ENCODE measurements at places on chromosomes 11 and 22.

DNA sequence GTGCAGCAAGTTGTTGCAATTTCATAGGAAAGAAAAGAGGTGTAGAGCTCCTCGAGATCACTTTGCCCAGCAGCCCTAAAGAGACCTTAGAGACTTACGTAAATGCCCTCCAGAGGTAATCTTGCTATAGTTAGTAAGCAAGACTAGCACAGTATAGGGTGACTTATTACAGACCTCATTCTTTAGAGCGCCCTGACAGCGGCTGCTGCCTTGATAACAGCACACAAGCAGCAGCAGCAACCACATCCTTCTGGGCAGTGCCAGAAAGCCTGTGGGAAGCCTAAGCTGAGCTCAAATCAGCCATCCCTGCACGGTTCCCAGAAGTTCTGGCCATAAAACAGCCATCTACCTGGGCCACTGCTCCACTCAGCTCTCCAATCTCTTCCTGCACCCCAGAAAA is 22.6 kb upstream of the OR56B1 start:
- no peak for DNase-seq

DNA sequence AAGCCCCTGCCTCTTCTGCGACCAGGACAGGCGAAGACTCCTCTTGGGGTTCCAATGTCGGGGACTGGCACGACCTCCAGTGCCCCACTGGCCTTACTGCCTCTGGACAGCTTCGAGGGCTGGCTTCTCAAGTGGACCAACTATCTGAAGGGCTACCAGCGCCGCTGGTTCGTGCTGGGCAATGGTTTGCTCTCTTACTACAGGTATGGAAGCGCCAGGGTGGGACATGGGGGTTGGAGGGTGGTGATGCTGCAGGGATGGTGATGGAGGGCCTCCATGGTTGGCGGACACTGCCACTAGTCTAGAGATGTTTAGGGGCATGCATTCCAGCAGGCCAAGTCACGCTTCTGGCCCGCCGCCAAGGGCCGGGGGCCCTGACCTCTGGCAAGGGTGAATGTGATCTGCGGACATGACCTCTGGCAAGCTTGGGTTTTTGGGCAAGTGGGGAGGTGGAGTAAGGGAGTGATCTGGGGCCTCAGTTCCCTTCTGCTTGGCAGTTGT is 727 bp downstream of the OSBP2 start:
- no peak for DNase-seq

DNA sequence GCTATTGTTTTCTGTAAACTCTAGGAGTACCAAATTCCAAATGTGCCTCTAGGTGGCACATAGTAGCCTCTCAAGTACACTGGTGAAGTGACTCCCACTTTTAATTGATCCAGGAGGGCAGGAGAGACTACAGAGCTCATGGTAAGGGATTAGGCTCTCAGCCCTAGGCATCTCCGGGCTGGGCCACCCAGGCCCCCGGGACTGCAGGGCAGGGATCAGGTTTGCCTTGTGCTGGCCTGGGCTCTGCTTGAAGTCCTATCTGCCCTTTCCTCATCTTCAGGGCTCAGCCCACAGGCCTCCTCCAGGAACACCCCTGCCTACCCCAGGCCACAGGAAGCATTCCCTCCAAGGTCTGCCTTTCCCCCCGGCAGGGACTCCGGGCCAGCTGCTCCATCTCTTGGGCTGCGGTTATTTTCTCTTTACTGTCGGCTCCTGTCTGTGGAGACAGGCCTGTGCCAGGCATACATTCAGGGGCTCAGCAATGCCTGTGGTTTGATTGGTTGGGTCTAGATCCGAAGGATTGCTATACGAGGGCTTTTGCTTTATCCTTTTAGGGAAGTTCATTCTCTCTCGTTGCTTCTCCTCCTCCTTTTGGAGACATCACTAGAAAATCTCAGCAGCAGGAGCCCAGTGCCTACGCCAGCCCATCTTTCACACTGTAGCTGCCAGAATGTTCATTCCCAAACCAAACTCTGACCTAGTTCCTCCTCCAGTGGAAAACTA is 32.8 kb downstream of the PARVA start:
- no peak for DNase-seq

GRCh38 chr11:46977038-46977813 is 40.7 kb downstream of the CSTPP1 start:
- no peak for DNase-seq

DNA sequence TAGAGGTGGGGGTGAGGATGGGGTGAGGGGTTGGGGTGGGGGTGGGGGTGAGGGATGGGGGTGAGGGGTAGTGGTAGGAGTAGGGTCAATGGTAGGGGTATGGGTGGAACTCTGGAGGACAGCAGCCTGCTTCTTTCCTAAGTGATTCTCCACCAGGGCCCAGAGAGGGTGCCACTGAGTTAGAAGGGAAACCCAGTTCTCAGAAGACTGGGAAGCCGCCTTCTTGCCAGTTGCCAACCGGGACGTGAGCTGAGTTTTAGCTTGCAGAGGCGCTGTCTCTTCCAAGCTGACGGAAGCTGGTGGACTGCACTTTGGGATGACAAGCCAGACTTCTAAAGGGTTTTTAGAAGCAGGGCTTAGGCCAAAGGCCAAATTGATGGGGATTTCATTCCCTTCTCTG is 104.4 kb downstream of the NAT10 start:
- no peak for DNase-seq

GRCh38 chr11:56624661-56625110 is 10.0 kb upstream of the OR5M1 start:
- no peak for DNase-seq

- DNase-seq, result no peak
Observed at GRCh38 chr11:24781288-24781687, 284.4 kb downstream of the LUZP2 start.

GRCh38 chr11:93031386-93031785 is 61.9 kb downstream of the MTNR1B start:
- DNase-seq, result no peak

- DNase-seq, result peak; percentile 19
Observed at GRCh38 chr22:25202290-25202921, 2.7 kb downstream of the CRYBB3 start.

DNA sequence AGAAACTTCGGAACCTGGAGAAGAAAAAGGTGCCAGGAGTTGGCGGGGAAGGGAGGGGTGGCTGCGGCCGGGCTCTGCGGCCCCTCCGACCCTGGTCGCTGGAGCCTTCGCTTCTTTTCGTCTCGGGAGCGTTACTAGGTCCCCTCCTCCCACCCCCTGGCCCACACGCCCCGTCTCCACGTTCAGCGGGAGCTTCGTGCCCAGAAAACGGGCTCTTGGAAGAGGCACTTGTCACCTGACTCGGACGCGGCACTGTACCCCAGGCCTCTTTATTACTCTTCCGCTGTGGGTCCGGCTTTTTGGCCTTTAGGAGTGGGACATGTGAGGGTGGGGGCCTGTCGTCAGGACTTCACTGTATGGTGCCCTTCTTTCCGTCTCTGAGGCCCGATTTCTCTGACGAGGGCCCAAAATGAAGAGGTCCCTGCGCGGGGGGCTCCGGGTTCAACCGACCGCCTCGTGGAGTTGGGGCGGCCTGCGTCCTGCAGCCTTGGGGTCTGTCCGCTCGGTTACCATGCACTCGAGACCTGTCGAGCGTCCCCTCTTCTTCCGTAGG is 1.2 kb downstream of the CAPRIN1 start:
- peak; percentile 9 for DNase-seq

DNA sequence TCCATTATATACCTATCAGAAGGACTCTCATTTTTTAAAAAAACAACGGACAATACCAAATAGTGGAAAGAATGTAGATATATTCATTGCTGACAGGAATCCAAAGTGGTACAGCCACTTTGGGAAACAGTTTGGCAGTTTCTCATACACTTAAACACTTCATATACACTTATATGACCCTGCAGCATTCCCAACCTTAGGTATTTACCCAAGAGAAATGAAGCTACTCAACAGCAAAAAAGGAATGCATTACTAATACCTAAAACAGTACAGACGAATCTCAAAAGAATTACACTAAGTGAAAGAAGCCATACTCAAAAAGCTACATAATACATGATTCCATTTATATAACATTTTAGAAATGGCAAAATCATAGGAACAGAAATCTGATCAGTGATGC is 51.5 kb downstream of the RBFOX2 start:
- no peak for DNase-seq

DNA sequence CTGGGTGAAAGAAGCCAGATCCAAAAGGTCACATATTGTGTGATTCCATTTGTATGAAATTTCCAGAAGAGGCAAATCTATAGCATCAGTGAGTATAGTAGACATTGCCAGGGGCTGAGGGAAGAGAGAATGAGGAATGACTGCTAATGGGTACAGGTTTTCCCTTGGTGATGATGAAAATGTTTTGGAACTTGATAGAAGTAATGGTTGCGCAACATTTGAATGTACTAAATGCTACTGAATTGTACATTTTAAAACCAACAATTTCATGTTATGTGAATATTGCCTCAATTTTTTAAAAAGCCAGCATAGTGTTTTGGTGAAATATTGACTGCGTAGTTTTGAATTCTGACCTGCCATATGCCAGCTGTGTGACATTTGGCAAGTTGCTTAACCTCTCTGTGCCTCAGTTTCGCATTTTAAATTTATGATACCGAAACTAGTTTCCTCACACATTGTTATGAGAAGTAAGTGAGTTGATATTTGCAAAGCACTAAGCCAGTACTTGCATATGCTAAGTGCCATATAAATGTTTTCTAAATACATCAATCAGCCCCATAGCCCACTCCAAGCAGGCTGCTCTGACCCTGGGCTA is 75.4 kb upstream of the TMEM45B start:
- DNase-seq, result no peak

DNA sequence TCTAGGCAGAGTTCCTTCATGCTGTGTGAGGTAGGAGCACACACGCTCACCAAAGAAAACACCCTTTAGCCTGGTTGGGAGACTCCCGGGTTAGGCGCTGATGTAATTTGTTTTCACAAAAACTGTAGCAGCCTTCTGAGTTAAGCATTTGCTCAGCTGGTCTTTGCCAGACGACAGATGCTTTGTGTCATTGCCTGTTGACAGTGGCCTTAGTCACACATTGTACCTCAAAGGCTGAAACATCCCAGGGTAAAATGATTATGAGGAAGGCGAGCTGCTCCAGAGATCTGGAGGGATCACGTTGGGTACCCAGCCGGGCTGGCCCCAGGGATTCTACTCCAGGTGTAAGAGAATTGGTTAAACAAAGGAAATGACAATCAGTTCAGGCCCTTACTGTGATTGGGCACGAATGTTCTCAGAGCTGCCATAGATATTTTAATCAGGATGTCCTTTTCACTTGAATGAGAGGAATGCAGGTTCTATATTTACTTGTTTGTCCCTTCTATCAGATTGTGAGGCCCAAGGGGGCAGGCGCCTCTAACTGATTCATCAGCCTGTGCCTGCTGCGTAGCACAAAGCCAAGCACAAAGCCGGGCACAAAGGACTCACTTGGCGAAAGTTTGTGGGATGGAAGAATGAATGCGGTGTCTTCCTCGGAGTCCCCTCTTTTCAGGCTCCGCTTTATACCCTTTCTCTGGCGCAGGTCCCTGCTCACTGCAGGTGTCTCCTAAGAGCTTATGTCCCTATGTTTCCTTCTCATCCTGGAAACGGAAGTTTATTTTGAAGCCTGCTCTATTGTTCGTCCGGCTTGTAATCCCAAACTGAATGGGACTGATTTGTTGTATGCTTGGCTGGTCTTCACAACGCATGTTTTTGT is 47.1 kb downstream of the ADM start:
- no peak for DNase-seq

DNA sequence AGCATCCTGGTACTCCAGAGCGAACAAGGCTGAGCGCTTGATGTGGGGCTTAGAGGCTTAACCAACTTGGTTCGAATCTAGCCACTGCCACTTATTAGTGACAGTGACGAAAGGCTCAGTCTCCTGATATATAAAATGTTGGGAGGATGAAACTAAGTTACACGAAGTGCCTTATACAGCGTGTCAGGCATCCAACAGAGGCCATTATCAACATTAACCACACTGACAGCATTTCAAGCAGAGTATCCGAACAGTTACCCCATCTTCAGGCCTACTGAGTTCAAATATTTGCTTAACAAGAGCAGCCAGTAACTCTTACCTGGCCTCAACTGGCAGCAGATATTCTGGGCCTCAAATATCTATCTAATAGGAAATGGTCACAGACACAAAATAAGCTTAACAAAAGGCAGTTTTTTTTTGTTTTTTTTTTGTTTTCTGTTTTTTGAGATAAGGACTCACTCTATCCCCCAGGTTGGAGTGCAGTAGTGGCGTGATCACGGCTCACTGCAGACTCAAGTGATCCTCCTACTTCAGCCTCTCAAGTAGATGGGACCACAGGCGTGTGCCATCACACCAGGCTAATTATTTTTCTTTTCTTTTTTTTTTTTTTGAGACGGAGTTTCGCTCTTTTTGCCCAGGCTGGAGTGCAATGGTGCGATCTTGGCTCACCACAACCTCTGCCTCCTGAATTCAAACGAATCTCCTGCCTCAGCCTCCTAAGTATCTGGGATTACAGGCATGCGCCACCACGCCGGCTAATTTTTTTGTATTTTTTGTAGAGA is 2.9 kb downstream of the SERPIND1 start:
- no peak for DNase-seq

GRCh38 chr11:130476922-130477491 is 28.6 kb downstream of the ADAMTS15 start:
- no peak for DNase-seq

- DNase-seq, result no peak
Observed at GRCh38 chr11:72740060-72740424, 12.2 kb downstream of the ARAP1 start.

GRCh38 chr11:79045018-79045799 is 395.6 kb downstream of the TENM4 start:
- no peak for DNase-seq

DNA sequence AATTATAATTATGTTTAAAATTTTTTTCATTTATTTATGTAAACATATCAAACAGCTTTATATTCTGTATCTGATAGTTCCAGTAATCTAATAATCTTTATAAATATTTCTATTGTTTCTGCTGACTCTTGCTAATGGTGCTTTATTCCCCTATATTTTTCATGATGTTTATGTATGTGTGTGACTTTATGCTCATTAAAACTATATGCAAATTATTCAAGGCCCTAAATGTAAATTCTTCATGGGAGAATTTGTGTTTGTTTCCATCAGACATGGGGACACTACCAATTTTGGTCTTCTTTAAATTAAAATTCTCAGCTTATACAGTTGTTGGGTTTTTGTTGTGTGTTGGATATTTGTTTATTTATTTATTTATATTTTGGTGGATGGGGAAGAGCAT is 13.7 kb upstream of the ALKBH3 start:
- no peak for DNase-seq

DNA sequence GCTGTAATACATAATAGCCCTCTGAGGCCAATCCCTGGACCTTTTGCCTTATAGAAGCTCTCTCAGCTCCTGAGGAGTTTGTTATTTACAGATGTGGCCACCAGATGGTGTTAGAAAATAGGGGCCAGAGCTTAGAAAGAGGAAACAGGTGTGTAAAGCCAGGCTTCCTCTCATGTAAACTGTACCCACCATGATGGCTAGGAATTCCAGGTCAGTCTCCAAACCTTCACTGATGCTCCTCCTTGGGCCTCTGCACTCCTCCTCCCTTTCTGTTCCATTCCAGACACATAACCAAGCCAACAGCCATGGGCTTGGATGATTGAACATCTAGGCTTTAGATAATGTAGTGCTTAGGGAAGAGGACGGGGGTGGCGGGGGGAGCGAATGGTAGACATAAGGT is 39.7 kb downstream of the USP35 start:
- DNase-seq, result no peak

Data from activated CD8-positive, alpha-beta memory T cell treated with anti-CD3 and anti-CD28 coated beads for 1 hour (primary cell).